ENCODE measurements at places on chromosomes 4 and X.

GRCh38 chr4:112515198-112516065, 548 bp downstream of the NEUROG2 start:
- peak; percentile 52 for DNase-seq

- DNase-seq, result no peak
Measured at GRCh38 chrX:112687189-112687691, 7.5 kb upstream of the LHFPL1 start.

- no peak for DNase-seq
Measured at GRCh38 chr4:89344571-89344970, 37.0 kb upstream of the GPRIN3 start.

DNA sequence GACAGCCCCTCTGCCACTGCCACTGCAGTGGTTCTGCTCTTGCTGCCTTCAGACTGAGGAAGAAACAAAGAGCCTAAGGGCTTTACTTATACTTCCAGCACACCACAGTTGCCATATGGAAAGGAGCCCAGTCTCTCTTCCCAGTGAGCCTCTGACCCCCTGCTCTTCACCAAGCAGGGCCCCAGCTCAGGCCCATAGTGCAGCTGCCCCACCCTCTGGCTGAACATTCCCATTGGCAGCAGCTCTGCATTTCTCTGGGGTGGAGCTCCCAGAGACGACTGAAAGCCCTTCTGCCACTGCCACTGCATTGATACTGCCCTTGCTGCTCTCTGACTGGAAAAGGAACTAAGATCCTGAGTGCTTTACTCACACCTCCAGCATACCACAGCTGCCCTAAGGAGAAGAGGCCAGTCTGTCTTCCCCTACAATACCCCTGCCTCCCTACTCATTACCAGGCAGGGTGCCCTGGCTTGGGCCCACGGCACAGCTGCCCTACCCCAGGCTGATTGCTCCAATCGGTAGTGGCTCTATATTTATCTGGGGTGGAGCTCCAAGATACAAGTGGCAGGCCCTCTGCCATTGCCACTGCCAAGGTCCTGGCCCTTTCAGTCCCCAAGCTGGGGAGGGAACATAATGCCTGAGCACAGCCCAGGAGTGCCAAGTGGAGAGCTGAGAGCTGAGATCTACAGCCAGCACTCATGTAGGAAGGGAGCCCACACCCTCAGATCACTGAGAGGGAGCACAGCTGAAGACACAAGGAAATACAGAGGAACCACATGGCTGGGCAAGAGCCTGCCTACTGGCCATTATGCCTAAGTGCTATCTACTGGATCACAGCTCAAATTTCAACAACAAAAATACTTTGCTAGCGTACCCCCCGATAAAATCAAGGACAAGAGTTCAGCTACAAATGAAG, 36.0 kb downstream of the AWAT2 start:
- no peak for DNase-seq

GRCh38 chr4:104989371-104989770, 157.3 kb upstream of the TET2 start:
- no peak for DNase-seq

GRCh38 chrX:24202465-24203031, 53.0 kb downstream of the ZFX start:
- no peak for DNase-seq

DNA sequence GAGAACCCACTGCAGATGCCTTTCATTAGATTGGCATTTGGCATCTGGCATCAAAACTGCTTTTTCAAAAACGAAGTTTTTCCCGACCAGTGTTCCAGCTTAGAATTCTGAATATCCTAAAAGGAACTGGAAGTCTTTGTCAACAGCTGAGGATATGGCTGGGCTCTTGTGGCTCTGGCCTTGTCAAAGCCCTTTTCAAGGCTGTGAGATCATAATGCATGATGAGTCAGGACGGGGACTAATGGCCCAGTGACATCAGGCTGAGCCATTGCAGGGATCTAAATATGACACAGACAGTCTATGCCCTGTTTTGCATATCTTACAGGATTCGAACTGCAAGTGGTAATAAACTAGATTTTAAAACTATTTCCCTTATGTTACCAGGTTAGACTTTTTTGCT, 306.4 kb downstream of the PTTG2 start:
- no peak for DNase-seq

DNA sequence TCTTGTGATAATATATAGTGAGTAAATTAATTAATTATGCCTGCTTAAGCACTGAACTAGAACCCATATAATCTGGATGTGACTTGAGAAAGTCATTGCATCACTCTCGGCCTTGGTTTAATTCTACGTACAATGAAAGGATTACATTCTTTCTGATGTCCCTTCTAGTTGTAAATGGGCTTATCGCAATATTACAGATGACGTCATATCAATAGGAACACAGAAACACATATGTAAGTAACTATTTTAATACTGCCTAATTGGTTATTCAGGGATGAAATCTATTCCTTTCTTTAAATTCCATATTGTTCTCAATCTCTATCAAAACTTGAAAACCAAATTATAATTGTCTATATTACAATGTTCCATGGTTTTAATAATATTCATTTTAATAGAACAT, 504.6 kb downstream of the PRR32 start:
- no peak for DNase-seq

- no peak for DNase-seq
Measured at GRCh38 chr4:153142700-153143438, 61.4 kb upstream of the TRIM2 start.

- no peak for DNase-seq
Measured at GRCh38 chr4:110550260-110550659, 72.6 kb downstream of the PITX2 start.

DNA sequence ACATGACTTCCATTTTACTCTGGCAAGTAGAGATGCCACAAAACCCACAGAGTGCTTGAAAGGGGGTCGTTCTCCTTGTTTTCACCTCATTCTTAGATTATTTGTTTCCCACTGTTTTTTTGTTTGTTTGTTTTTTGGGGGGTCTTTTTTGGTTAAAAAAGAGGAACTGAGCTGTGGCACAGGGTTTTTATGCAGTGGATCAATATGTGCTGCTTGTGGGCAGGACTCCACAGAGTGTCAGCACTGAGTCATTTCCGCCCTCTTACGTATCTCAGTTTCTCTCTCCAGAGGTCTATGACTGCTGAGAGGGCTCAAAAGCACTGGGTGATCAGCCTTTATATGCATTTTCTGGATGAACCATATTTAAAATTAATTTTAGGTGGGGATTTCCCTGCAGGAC, 268.1 kb upstream of the GRID2 start:
- DNase-seq, result no peak

DNA sequence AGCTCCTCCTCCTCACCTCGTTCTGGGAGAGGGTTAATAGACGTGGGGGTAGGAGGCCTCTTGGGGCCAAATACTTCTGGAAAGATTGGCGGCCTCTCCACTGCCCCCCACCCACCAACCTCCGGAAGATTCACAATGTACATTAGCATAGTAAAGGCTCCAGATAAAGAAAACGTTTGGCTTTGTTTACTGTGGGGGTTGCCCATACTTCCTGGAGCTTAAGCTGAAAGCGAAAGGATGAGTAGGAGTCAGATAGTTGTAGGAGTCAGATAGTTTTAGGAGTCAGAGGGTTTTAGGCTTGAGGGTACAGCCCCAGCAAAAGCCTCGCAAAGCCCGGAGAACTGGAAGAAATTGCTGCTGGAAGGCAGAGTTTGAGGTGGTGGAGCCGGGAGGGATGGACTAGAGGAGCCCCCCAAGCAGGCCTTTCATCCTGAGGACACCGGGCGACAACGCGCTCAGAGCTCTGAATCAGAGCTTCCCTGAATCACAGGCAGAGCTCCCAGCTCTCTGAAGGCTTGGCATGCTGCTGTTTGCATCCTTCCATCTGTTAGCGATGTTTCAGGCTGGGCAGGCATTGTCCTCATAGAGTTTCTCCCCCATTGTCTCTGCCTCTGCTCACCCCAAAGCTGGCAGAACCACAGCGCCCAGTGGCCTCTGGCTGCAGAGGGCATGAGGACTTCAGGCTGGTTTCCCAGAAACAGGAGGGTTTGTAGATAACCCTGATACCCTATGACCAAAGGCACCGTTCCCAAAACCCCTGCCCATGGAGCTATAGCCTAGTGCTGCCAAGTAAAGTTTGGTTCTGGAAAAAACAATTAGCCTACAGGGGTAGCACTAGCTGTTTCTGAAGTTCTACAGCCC, 280.7 kb downstream of the BCOR start:
- DNase-seq, result no peak

- no peak for DNase-seq
Measured at GRCh38 chr4:34953145-34953799, 1291.0 kb downstream of the ARAP2 start.

DNA sequence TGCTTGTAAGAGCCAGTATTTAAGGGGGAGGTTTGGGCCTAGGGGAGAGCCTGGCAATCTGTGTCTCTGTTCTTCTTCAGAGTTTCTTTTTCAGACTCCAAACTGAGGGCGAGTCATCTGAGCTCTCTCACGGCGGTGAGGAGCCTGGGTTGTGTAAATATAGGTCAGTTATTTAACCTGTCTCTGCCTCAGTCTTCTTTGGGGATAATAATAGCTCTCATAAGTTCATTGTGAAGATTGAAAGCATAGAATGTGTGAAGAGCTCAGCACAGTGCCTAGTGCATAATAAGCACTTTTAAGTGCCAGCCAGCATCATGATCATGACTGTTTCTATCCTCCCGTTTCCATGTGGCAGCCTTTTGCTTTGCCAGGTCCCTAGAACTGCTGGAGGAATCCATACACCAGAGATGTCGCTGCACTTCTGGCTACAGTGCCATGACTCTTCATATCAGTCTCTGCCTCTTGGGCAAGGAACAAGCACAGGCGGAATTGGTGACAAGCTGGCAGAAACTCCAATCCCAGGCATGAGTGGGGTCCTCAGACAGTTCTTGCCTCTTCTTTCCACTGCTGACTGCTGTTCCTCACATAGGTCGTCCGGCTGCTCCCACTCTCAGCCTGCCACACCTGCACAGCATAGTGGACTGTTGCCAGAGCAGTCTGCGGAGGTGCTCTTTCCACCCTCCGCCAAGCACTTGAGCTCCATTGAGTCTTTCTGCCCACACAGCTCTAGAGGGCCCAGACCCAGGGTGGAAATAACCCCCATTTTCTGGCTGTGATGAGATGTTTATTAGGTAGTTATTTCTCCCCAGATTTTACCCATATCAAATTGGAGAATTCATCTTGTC, 103.7 kb upstream of the MAML3 start:
- no peak for DNase-seq

GRCh38 chrX:68659385-68659784, 11.9 kb downstream of the STARD8 start:
- DNase-seq, result no peak

GRCh38 chr4:113433116-113433515, 328.4 kb downstream of the CAMK2D start:
- DNase-seq, result no peak

DNA sequence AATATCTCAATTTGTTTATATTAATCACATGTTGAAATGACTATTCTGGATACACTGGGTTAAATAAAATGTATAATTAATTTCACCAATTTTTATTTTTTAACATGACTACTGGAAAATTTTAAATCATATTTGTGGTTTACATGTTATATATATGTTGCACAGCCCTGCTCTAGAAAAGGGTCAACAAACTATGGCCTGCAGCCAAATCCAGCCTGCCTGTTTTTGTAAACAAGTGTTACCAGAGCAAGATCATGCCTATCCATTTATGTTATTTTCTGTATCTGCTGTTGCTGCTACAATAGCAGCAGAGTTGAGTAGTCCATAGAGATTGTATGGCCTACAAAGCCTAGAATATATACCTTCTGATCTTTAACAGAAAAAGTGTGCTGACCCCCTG, 1.2 kb downstream of the TCEANC start:
- DNase-seq, result no peak

DNA sequence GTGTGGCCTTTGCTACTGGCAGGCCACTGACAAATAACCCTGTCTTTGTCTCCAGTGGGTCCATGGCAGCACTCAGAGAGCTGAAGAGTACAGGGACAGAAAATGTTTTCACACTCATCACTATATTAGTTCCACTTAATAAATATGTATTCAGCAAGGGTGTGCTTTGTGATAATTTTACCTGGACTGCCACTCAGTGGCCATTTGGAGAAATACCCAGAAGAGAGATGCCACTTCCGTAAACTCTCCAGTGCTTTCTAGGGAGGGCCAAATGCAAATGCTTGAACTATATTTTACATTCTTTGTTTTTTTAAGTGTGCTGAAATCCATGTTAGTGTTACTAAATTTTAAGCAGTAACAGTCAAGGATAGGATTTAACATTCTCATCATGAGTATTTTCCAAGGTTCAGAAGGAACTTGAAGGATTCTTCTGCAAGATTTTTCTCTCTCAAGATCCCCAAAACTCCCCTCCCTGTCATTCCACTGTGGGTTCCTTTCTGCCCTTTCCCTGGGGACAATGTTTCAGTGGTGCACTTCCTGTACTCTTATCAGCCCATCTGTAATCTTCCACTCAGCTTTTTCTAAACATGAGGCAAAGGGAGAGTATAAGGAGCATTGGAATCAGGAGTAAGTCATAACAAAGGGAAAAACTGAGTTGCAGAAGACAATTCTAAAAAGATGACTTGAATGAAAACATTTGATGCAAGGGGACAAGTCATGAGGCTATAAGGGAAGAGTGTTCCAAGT, 46.0 kb downstream of the TFDP3 start:
- no peak for DNase-seq

GRCh38 chr4:147691820-147692219, 7.9 kb upstream of the PRMT9 start:
- DNase-seq, result no peak

DNA sequence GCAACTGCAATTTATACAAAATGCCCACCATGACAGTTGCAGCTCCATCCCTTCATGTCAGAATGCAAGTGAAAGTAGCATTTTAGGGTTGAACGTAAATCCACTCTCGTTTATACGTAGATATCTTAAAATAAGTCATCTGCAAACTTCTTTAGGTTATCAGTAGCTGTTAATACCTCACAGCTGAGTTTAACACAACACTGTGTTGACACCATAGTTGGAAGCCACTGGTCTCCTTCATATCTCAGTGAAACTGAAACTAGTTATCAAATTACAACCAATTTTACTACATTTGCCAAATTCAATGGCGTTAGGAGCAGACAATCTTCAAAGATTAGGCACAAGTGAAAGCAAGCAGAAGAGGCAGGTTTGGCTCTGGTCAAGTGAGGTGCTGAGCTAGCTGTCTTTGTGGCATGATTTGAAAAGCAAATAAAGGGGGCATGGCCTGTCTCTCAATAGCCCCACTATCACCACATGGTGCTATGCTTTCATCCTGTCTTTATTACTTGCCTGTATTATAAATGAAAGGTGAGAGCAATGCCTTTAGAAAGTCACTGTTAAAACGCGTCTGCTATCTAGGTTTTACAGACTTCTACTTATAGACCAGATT, 12.3 kb downstream of the PPP3CA start:
- DNase-seq, result no peak

DNA sequence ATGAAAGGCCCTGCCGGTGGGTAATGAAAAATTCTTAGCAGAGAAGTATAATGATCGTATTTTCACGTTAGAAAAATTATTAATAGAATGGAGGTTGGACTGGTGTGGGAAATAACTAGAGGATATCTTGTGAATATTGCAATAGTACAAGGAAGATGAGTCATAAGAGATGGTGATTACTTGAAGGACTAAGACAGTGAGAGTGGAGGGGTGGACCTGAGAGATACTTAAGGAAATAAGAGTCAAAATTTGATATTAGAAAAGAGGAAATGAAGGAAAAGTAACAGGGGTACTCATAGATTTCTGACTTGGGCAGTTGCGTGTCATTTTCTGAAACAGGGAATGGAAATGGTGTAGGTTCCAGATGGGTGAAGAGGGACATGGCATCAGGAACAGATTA, 1.7 kb upstream of the USP53 start:
- DNase-seq, result no peak
